ENCODE measurements at places on chromosomes 13 and 19. TPM values are rescaled to one million over a fixed set of nuclear protein-coding genes. Genes with fewer than 3 reads are reported as not detected.

DNA sequence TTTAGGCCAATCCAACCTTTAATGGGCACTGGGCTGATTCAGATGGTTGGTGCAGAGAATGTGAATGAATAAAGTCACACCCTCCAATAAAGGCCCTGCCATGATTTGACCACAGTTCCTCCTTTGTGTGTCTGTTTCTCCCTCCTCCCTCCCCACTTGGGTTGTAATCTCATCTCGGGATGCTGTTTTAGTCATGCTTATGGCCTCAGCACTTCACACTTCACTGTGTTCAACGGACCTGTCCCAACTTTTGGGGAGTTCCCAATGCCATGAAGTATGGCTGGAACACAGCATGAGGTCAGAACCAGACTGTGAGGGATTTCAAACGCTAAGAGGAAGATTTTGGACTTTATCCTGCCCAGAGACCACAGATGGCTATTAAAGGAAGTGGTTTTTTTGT lies 5.6 kb upstream of the RAB8A start:
- DNase-seq = no peak

- peak; percentile 85 for DNase-seq
Measured at GRCh38 chr19:46495786-46496099, at the start of gene PNMA8B. TSS of gene PNMA8B (minus strand) at chr19:46495867. CDS start at chr19:46495465, 402 bp downstream.

DNA sequence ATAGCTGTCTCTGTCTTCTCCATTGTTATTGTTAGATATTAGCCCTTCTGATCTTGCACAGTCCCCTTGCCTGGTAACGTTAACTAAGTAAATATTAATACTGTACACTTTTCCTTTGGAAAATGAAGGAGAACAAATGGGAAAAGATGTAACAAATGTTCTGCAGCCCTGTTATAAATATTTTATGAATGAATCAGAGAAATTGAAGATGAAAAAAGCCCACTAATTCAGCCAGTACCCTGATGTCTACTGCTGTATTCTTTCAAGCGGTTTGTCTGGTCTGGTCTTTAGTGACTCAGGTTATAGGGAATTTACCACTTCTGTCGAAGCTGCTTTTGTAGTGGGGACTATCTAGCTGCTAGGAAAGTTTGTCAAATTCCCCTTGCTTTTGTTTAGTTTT lies 121.0 kb downstream of the COG6 start:
- no peak for DNase-seq

DNA sequence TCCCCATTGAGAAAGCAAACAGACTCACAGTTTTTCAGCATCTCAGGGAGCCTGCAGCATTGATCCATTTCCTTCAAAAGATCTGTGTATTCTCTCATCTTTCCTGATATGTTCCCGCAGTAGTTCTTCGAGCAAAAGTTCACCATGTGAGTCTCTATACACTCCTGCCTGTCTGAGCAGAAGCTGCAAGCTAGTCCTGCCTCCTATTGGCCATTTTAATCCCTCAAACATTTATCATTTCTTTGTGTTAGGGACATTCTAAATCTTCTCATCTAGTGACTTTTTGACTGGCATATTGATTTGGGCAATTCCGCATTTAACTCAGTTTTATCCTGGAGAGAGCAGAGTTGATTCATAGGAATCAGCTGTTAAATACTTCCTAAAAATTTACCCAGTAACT lies 660.4 kb upstream of the KLF12 start:
- DNase-seq = no peak

- no peak for DNase-seq
Measured at GRCh38 chr19:517721-518597, 10.7 kb downstream of the TPGS1 start.

GRCh38 chr13:33349986-33350826 lies 64.7 kb upstream of the STARD13 start:
- peak; percentile 62 for DNase-seq

GRCh38 chr19:30312582-30313352 lies 59.4 kb upstream of the ZNF536 start:
- no peak for DNase-seq

- DNase-seq = no peak
Measured at GRCh38 chr13:97879646-97880310, 73.7 kb upstream of the IPO5 start.

DNA sequence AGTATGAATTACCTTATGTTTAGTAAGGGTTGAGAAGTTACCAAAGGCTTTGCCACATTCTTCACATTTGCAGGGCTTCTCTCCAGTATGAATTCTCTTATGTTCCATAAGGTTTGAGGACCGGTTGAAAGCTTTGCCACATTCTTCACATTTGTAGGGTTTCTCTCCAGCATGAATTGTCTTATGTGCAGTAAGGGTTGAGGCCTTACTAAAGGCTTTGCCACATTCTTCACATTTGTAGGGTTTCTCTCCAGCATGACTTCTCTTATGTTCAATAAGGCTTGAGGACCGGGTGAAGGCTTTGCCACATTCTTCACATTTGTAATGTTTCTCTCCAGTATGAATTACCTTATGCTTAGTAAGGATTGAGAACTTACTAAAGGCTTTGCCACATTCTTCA lies 26.7 kb downstream of the ZNF728 start:
- no peak for DNase-seq

Gene KISS1R
- not detected for total RNA-seq

Gene CLC
- not detected for total RNA-seq

Gene SUPT5H
- 90.4 TPM for total RNA-seq

Gene RFX1
- total RNA-seq = 14.7 TPM

Data from ovary (tissue), 10 donors.